CD4-positive, alpha-beta T cell treated with Interleukin-10 for 1 hour (primary cell): ENCODE measurements at places on chromosomes 5 and 9.

GRCh38 chr5:113663879-113664541 lies 150.5 kb downstream of the YTHDC2 start:
- DNase-seq, result peak; percentile 21

DNA sequence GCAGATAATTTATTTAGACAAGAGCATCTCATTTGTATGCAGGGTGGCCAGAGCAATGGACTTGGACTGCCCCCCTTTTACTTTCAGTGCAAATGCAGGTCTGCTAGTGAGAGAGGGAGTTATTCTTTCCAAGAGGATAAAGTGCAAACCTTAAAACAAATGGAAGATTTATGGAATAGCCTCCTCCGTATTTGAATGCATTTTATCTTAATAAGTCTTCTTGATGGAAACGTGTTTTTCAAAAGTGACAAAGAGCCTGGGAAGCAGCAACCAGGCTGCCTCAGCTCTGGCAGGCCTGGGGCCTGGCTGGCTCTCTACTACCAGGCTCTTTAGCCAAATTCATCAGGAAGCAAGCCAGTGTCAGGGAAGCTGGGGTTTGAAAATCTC lies 6.8 kb downstream of the NR2F1 start:
- no peak for DNase-seq

DNA sequence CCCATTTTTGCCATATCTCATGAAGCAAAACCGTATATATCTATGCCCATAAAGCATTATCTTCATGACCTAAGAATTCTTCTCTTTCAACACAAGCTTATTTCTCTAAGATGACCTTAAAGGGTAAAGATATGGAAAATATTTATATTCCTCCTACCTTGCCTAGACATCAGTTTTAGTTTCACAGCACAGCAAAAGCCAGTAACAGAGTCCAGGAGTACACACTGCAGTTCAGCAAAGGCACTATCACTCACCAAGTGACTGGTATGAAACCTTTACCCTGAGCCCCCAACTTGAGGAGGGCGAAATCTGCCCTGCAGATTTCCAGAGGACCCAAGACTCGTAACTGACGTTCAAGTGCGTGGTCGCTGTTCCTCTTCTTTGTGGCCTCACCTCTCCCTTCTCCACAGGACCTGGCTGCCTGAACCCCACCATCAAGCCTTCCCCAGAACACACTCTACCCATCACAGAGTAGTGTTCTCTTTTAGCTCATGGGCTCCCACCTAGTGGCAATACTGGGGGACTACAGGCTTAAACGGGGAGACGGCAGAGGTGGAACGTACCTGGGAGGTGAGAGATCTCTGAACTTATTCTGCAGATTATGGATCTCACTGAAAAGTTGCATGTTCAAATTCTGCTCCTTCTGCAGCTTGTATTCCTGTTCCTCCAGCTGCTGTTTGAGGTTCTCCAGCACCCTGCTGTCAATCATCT lies 141.0 kb downstream of the CDK5RAP2 start:
- DNase-seq, result no peak

- DNase-seq, result peak; percentile 52
Measured at GRCh38 chr9:79592726-79593493, 21.1 kb downstream of the TLE4 start.

DNA sequence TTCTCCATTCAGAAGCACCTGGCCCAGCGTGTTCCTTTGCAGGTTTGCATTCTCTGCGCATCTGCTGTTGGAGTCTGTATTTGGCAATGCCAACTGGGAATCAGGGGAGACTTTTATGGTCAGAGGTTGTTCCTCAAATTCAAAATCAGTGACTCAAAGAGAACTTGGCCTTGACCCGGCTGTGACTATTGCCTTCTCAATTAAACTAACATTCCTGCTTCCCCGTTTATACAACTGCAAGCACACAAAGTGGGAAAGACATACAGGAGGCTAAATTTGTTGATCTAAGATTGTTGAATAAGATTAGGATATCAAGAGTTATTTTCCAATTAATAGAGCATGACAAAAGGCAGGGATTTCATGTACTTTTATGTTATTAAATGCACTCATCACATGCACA lies 402.4 kb upstream of the IRX2 start:
- no peak for DNase-seq

DNA sequence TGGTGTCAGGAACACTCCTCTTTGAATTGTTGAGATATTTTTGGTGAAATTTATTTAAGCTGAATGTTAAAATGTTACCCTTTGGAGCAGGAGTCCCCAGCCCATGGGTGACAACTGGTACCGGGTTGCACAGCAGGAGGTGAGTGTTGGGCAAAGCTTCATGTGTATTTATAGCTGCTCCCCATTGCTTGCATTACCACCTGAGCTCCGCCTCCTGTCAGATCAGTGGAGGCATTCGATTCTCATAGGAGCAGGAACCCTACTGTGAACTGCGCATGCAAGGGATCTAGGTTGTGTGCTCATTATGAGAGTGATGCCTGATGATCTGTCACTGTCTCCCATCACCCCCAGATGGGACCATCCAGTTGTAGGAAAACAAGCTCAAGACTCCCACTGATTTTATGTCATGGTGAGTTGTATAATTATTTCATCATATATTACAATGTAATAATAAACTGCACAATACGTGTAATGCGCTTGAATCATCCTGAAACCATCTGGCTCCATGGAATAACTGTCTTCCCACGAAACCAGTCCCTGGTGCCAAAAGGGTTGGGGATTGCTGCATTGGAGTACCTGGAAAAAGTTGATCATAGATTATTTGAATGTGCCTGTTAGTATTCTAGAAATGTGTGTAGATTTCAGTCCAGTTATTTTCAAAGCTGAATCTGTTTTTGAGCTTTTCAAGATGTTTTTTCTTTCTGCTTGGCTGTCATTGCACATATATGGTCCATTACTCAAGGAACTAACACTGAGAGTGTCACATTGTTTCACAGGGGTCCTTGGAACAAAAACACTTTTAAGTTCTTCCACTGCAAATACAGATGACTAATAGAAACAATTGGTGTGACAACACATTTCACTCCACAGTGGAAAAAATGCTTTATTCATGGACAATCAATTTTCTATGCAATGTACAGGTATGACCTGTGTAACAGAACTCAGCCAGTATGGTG lies 104.6 kb upstream of the TNFAIP8 start:
- no peak for DNase-seq

- peak; percentile 40 for DNase-seq
Measured at GRCh38 chr5:127785098-127785927, 82.1 kb downstream of the CCDC192 start.

GRCh38 chr5:178279026-178279722 lies 46.6 kb upstream of the PHYKPL start:
- DNase-seq, result no peak

DNA sequence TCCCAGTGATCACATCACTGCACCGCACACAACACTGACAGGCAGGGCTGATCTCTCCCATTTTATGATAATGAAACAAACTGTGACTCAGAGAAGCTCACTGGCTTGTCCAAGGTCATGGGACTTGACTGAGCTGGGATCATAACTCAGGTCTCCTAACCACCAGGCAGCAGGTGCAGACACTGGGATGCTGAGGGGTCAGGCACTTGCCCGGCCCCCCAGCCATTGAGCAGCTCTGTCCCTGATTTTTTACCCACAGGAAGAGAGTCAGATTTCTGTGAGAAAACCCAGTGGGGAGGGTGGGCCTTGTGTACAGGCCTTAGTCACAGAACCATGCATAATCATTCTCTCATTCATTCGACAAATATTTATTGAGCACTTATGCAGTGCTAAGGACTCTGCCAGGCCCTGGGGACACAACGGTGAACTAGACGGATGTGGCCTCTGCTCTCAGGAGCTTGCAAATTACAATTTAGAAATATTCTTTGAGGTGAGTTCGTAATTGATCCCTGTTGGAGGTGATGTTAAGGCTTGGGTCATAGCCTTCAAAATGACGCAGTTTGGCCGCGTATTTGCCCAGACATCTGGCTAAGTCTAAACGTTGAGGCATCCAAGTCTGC lies 54.5 kb upstream of the TGFBR1 start:
- no peak for DNase-seq

- no peak for DNase-seq
Measured at GRCh38 chr5:120927950-120928530, 463.9 kb downstream of the PRR16 start.

- DNase-seq, result no peak
Measured at GRCh38 chr5:43320846-43321245, 7.6 kb upstream of the HMGCS1 start.

DNA sequence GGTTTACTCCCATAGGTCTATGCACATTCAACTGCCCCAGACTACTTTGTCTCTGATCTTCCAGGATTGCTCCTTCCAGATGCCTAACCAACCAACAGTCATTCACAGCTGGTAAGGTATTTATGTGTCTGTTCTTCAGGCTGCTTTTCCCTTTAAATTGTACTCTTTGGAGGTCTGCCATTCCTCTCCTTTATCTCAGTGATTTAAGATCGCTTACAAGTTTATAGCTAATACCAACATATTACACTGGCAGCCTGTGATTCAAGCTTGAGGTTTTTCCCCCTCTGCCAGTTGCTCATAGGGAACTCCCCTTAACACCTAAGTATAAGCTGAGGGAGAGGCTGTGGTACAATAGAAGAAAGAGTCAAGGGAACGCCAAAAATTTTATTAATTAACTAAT lies 711.7 kb upstream of the EDIL3 start:
- DNase-seq, result no peak

GRCh38 chr9:12684974-12685373 lies 8.2 kb upstream of the TYRP1 start:
- DNase-seq, result no peak

- no peak for DNase-seq
Measured at GRCh38 chr5:138557677-138558076, 14.6 kb upstream of the ETF1 start.

DNA sequence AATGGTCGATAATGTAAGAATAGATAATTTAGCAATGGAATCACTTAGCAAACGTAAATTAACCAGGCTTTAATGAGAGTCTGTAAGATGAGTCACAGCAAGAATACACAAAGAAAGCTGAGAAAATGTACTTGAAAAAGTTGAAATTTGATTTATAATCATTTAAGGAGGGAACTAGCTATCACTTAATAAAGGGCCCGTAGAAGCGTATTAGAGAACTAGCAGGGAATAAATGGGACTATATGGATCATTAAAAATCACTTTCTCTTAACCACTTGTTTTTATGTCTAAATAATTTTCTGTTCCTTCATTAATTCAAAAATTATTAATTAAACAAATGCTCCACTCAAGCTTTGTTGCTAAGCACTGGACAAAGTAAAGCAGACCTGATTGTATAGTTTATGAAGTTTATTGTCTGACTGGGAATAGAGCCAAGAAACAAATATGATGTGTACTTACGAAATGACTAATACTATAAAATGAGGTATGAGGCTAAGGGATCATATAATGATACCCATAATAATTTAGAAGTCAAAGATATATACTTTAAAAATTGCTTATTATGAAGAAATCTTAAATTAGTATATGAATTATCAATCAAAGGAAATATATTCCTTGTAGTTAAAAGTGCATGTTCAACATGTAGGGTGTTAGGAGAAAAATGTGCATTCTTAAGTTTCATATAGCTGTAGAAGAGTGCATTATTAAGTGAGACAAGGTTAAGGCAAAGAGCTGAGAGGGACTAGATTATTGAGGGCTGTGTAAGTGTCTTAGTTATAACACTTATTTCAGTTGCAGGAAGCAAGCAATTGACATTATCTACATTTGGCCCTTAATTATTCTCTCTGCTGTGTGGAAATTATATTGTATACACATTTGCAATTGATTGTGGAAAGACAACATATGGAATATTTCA lies 196.8 kb downstream of the PRDM9 start:
- DNase-seq, result no peak

DNA sequence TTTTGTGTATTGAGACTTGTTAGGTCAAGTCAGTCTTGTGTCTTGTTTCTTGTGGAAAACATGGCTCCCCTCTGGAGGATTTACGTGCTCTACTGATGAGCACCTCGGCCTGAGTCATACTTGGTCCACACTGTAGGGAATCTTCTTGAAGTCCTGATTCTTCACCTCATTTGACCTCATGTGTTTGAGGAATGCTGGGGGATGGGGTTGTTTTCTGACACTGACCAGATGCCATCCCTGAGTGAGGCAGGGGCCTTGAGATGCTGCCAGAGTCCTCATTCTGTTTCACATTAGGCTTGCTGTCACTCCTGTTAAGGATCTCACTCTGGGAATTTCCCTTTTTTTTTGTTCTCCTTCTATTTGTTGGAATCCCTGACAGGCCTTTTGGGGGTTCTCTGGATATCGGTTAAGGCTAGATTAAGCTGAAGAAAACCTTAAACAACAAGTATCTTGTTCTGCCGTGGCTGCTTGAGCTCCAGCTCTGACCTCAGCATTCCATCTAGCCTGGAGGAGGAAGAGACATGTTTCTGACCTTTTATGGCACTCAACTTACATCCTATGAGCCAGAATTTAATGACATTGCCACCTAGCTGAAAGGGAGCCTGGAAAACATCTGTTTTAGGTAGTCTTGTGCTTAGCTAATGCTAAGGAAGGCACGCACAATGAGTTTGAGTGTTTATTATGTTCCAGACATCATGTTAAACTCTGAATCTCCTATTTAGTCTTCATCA lies 20.6 kb downstream of the TCOF1 start:
- DNase-seq, result no peak

DNA sequence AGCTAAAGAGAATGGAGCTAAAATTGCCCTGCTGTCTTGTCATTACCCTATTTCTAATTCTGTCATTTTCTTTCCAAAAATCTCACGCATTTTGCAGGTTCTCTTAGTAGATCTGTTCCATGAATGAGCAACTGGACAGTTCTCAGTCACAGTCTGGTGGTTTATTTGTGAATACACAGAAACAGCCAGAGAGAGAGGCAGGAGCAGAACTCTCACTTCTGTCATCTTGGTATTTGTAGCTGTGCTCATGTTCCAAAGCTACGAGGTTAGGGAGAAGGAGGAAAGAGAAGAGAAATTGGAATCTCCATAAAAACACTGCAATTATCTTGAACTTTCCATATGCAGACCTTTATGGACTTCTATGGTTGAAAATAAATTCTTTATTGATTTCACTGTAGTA lies 118.0 kb upstream of the OR13F1 start:
- DNase-seq, result no peak

DNA sequence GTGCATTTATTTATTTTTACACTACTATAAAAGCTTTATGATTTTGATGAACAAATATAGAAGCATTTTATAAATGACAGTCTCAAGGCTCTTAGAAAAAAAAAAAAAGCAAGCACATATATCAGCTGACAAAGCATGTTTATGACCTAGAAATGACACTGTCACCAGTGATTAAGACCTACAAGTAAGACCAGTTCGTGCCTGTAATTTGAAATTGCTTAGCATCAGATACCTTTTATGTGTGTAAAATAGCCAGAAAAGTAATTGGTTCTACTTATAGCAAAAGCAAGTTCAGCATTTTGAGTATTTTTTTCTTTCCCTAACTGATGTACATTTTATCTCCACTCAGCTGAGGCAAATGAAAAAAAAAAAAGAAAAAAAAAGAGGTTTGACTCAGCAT lies 808.4 kb downstream of the CDH18 start:
- DNase-seq, result no peak

GRCh38 chr5:56168066-56168478 lies 65.1 kb downstream of the ANKRD55 start:
- DNase-seq, result no peak
